ENCODE measurements at places on chromosomes 5 and 9.

- no peak for DNase-seq
These were observed 88.9 kb downstream of the CDK5RAP2 start for GRCh38 chr9:120490888-120491595.

GRCh38 chr5:174601946-174602345 lies 122.4 kb upstream of the MSX2 start:
- no peak for DNase-seq

GRCh38 chr5:12354686-12355085 lies 450.4 kb upstream of the CTNND2 start:
- no peak for DNase-seq

- DNase-seq = no peak
These were observed 158.9 kb downstream of the ADAMTSL1 start for GRCh38 chr9:18632632-18633403.

DNA sequence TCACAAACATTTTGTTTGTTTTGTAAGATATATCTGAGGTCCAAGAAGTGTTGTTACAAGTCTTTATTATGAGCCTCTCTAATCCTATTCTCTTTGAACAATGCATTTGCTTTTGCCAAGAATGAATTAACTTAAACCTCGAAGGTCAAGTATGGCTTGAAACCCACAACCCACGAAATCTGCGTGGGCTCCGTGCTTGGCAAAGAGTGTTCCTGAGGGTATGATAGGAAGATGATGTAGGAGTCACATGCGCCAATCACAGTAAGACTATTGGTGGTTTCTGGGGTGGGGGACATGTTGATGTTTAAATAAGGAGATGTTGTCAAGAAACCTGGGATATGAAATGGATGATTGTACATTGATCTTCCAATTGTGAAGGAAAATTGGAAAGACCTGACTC lies 330.8 kb upstream of the RFX3 start:
- no peak for DNase-seq

GRCh38 chr5:88488130-88488529 lies 219.5 kb upstream of the TMEM161B start:
- no peak for DNase-seq

DNA sequence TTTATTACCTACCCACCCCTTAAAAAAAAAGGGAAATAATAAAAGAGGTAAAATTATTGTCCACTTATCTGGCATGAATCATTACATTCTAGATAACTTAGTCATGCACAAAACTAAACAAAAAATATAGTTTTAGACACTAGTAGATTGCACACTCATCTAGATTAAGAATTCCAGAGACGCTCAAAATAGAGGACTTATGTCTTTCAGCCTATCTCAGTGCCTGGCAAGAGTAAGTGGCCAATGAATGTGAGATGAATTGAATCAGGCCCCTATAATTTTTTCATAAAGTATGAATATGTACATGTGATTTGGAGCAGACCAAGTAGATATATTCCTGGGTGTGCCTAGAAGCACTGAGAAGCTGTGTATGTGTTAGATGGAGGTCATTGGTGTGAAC lies 2.0 kb upstream of the RXFP3 start:
- no peak for DNase-seq

DNA sequence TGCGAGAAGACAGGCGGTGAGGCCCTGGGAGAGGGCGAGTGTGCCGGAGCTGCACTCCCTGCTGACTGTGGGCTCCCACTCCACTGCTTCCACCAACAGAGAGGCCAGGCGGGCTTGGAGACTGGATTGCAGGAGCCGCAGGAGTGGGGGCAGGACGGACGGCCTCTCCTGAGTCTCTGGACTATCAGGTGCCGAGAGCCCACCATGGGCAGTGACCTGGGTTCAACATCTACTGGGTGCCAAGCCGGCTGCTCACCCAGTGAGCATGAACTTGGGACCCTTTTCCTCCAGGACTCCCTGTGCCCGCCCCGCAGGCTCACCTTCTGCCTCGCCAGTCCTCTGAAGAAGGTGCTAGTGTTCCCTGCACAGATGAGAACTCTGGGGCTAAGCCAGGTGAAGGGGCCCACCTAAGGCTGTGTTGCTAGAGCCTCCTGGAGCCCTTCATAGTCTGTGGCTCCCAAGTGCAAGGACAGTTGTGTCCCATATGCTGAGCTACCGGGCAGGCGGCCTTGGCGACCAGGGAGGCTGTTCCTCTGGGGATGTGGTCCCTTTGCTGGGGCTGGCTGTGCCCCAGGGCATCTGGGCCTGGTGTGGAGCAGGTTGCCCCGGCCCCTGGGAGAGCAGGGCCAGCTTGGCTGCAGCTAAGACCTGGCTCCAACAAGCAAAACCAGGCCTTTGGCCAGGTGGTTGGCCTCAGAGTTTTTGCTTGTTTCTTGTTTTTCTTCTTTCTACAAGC lies 77.7 kb upstream of the PHYKPL start:
- no peak for DNase-seq

DNA sequence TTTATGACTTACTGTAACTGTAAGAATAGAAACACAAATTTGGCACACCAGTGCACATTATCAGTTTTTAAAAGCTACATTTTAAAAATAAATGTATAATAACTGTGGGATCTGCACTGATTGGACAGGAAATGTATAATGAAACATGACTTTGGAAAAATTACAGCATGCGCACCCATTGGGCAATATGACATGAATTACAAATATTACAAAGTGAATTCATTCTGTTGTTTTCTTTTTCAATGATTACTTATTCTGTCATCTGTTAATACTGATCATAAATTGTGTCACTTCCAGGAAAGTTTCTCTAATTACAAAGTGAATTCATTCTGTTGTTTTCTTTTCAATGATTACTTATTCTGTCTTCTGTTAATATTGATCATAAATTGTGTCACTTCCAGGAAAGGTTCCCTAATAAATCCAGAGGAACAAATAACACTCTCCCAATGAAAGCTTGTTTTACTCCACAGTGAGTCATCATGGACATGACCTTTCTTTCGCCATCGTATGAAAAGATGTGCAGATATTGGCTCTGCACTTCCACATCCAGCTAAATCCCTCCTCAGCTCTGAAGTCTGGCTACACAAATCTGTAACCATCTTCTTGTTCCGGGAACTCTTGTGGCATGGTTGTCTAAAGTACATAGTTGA lies 297.0 kb upstream of the HAPLN1 start:
- no peak for DNase-seq

GRCh38 chr9:82764061-82764668 lies 298.8 kb downstream of the RASEF start:
- no peak for DNase-seq

DNA sequence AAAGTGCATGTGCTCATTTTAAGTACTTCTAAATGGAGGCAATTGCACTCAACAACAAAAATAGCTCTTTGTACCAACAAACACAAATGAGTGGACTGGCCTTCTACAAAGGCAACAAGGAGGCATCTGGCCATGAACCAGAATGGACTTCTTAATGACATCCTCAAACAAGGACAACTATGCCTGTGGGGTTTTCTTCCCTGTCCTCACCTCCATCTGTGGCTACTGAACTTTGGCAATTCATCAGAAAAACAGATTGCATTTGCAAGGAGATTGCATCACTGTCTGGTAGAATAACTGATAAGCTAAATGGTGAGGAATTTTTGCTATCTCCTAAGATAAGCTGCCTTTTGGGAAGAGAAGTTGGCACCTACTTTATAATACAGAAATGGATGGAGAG lies 447.3 kb upstream of the CCNG1 start:
- no peak for DNase-seq

- no peak for DNase-seq
These were observed 283.8 kb downstream of the PDE4D start for GRCh38 chr5:59609501-59610265.

- DNase-seq = no peak
These were observed 20.8 kb downstream of the CNTFR start for GRCh38 chr9:34568774-34569173.

DNA sequence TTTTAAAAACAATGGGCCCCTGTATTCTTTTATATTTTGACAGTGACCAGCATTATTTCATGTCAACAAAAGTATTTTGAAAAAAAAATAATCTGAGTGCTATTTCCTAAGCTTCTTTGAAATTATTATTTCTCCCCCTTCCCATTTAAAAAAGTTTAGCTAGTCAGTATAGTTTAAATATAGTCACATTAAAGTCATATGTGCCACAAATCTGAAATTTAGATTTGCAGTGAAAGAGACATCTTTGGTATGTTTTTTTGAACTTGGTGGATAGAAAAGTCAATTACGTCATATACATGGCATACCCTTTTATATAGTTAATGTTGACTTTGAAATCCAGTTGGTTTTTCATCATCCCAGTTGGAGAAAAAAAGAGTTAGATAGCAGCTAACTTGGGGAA lies 297.0 kb downstream of the CCDC171 start:
- DNase-seq = no peak

- DNase-seq = no peak
These were observed 189.5 kb downstream of the TMEM38B start for GRCh38 chr9:105883847-105884246.

Data from activated T-helper 1 cell treated with Interleukin-2 at 50 U/mL for 16 hours (primary cell).